ENCODE measurements at places on chromosomes 3 and 15. TPM values are rescaled to one million over a fixed set of nuclear protein-coding genes. Genes with fewer than 3 reads are reported as not detected.

DNA sequence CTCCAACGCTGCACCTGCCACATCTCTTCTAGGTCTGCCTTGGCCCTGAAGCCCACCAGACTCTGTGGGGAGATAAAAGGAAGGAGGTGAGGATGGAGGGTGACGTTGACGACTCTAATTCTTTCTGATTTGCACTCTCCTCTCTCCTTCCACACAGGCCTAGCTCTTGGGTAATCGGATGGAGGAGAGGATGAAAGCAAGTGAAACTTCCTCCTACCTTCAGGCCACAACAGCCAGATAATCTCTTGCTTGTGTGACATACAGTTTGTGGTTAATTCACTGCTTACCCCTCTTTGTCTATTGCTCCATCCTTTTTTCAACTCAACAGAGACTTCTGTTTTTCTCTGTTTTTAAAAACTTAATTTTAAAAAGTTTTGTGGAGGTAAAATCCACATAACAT lies 208.1 kb downstream of the SV2B start:
- no peak for DNase-seq

DNA sequence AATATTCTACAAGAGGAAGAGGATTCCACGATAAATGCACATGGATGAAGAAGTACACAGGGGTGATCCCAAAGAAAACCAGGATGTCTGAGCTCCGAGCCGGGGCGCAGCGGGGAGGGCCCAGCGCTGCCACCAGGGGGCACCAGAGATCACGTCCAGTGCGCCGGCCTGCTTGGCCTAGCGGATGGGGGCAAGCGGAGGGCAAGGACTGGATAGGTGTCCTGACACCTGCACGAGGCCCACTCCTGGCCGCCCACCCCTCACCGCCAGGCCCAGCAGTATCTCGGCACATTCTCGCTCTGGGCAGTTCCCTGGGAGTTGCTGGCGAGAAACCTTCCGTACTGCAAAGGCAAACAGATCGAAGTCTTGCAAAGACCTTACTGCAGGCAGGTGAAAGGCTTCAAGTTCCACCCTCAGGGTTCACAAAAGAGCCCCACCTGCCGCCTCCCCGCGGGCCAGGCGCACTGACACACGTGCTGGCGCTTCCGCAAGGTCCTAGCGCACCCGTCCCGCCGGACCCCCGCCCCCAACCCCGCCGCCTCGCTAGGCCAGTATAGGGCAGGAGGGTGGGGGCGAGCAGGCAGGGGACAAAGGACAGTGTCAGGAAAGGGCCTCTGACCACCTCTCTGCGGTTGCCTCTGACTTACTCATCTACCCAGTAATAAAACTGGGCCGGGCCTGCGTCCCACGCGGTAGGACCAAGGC lies 3.3 kb downstream of the ANKRD63 start:
- DNase-seq, result no peak

DNA sequence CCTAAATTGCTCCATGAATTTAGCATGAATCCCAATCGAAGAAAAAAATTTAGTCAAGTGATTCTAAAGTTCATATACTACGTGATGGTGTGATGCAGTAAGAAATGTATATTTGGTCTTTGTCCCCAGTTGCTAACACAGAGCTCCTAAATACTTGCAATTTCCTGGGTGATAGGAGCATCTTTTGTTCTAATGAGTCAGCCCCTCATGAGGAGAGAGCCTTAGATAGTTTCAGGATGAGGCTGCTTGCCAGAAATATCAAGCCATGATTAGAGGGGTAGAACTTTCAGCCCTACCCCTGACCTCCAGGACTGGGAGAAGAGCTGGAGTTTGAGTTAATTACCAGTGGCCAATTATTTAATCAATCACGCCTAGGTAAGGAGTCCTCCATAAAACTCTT lies 170.2 kb downstream of the PDE8A start:
- DNase-seq, result no peak

GRCh38 chr3:136891934-136892855 lies 30.2 kb downstream of the NCK1 start:
- no peak for DNase-seq

Gene TTC23
- 27.7 TPM for total RNA-seq

- DNase-seq, result no peak
These were observed 84.3 kb upstream of the ABI3BP start for GRCh38 chr3:101077361-101078011.

DNA sequence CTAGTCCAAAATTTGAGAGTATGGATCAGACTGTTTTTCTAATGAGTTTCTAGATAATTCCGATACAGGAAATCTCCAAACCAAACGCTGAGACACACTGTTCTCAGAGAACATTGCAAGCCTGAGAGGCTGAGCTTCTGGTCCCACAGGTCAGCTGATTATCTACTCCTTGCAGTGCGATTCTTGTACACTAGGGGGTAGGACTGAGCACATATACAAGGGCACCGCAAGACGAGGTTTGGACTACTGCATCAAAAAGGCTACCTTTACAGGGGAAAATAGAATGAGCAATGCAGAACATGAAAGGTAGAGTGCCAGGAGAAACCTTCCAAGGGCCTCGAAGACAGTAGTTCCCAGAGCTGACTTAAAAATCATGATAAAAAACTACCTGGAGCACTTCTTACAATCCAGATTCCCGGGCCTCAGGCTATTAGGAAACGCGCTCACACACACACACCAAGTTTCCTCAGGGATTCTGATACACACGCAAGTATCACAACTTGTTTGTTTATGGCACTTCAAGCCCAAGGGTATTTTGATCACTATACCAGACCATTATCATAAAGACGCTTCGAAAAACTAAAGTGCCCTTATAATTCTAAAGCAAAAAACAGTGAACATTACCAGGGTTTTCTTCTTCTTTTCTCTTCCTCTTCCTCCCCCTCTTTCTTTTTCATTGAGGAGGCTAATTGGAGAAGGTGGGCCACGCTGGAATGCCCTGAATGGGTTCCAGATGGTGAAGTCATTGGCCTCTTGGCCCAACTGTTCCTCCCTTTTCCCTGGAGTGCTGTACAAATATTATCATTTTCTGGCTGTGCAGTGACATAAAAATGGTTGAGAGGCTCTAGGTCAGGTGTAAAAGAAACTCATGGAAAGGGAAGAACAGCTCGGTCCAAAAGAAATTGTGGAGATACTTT lies 61.8 kb downstream of the SLC12A8 start:
- DNase-seq, result no peak

GRCh38 chr3:155957412-155957880 lies 87.0 kb downstream of the GMPS start:
- no peak for DNase-seq

Gene DNAJC19
- 34.1 TPM for total RNA-seq

DNA sequence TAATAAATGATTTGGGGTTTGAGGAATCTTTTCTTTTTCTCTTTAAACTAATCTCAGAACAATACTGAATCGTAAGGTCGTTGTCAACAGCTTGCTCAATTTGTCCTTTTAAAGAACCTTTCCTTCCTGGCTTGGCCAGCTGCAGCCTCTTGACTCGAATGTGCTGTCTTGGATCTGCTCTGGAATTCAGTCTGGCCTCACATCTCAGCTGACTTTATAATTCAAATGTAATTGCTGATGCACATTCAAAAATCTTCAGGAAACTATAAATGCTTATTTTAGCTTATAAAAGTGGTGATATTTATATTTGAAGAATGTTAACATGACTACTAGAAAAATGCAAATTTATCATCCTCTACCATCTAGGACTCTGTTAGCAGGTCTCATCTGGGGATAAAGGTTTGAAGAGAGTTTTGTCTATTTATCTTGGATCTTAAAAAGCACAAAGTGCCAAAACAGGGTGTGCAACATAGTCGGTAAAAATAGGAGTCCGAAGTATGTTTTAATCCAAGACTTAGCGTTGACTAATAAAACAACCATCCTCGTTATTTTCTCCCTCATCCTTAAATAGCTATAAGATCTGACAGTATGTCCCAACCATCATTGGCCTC lies 1035.2 kb downstream of the MCTP2 start:
- no peak for DNase-seq

GRCh38 chr3:75396316-75396802 lies 267.8 kb upstream of the FRG2C start:
- DNase-seq, result no peak

Gene ATG3
- total RNA-seq, result 41.2 TPM

Measured in chondrocyte (in vitro differentiated cells).